ENCODE measurements at places on chromosomes 6 and 20. TPM values are rescaled to one million over a fixed set of nuclear protein-coding genes. Genes with fewer than 3 reads are reported as not detected.

Gene ZNF311
- 0.19 TPM for total RNA-seq

Gene PROCR
- 153 TPM for total RNA-seq

Gene MUC21
- not detected for total RNA-seq

Gene PCK1
- 0.30 TPM for total RNA-seq

Gene UBD
- total RNA-seq, result 0.44 TPM

Gene COL9A3
- 0.55 TPM for total RNA-seq

Gene TXLNB
- not detected for total RNA-seq

Gene GGTLC1
- not detected for total RNA-seq

Gene SERPINB1
- total RNA-seq, result 54.0 TPM

Gene FAM83C
- 0.08 TPM for total RNA-seq

Gene BMP2
- total RNA-seq, result 0.38 TPM

Gene JAG1
- total RNA-seq, result 41.2 TPM

Gene FNDC11
- total RNA-seq, result 0.21 TPM

Gene FRK
- 2.4 TPM for total RNA-seq

Gene TAB2
- 28.7 TPM for total RNA-seq

Gene SIRPB1
- total RNA-seq, result 0.17 TPM

Gene MYO6
- total RNA-seq, result 7.5 TPM

Gene SLC17A1
- total RNA-seq, result not detected

Gene C6orf132
- 3.5 TPM for total RNA-seq

Gene ZNF334
- total RNA-seq, result not detected

Gene TP53TG5
- not detected for total RNA-seq

Gene SNX14
- total RNA-seq, result 32.8 TPM

Gene PDYN
- not detected for total RNA-seq

Gene TDRD6
- not detected for total RNA-seq

Gene EGFL8
- 1.5 TPM for total RNA-seq

Gene KCNQ2
- total RNA-seq, result 0.58 TPM

Gene LRRC73
- total RNA-seq, result 0.88 TPM

Gene HLA-DQA1
- not detected for total RNA-seq

Gene SCUBE3
- total RNA-seq, result 0.07 TPM

Gene EYA2
- 2.2 TPM for total RNA-seq

Gene BAG2
- 8.0 TPM for total RNA-seq

Gene PTCHD4
- not detected for total RNA-seq

Gene GPX5
- total RNA-seq, result not detected

Gene DYNLRB1
- 249 TPM for total RNA-seq

Gene MATN4
- 0.15 TPM for total RNA-seq

Gene APCDD1L
- not detected for total RNA-seq

Gene LIN28B
- total RNA-seq, result 1.4 TPM

Gene SMOC2
- total RNA-seq, result not detected

Gene TPD52L2
- total RNA-seq, result 136 TPM

Gene WFDC2
- total RNA-seq, result not detected

Gene USP49
- total RNA-seq, result 0.95 TPM

Gene LY6G5C
- total RNA-seq, result 2.1 TPM

Gene SERINC3
- 89.6 TPM for total RNA-seq

Gene CPNE5
- total RNA-seq, result not detected

Gene C20orf204
- total RNA-seq, result 0.33 TPM

Gene PHACTR1
- not detected for total RNA-seq

Gene SULF2
- 22.8 TPM for total RNA-seq

Gene WFDC5
- not detected for total RNA-seq

Gene SLC25A27
- 0.47 TPM for total RNA-seq

Gene METTL24
- total RNA-seq, result not detected

Gene CSNK2B
- total RNA-seq, result 167 TPM

Gene SLC32A1
- not detected for total RNA-seq

Gene VEGFA
- total RNA-seq, result 38.4 TPM

Gene COL19A1
- not detected for total RNA-seq

Gene GNAS-AS1
- not detected for total RNA-seq

Gene RPP40
- total RNA-seq, result 25.2 TPM

Gene TCFL5
- 3.1 TPM for total RNA-seq

Gene KIAA1755
- 0.13 TPM for total RNA-seq
